ENCODE measurements at places on chromosomes 5 and 9.
A peak's percentile ranks its signal among the peaks of the same experiment; 100 is the strongest.

- DNase-seq: peak; percentile 66
These were observed 19.8 kb downstream of the TTC23L start for GRCh38 chr5:34858790-34859189.

- DNase-seq: no peak
These were observed 282.5 kb upstream of the SMARCA2 start for GRCh38 chr9:1732670-1733069.

GRCh38 chr5:124040799-124041198, 528.8 kb downstream of the CSNK1G3 start:
- peak; percentile 52 for DNase-seq

DNA sequence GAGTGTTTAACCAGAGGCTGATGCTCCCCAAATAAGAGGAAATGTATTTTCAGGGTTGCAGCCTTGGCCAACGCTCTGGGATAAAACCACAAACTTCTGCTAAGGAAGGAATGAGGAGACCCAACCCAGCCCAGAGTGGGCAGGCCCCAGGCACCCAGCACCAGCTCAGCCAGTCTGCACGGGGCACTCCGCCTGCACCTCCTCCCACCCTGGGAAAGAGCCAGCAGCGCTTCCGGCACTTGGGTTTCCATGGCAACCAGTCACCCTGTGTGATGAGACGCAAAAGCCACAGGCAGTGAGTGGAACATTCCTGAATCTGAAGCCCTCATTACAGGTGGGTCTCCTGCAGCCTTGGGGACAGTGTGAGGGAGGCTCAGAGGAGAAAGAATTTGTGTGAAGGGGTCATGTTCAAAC, 85.2 kb upstream of the ZBTB43 start:
- peak; percentile 71 for DNase-seq

GRCh38 chr5:63022403-63022802, 443.8 kb downstream of the LRRC70 start:
- no peak for DNase-seq

- DNase-seq: no peak
These were observed 39.1 kb upstream of the MSH3 start for GRCh38 chr5:80615266-80615914.

DNA sequence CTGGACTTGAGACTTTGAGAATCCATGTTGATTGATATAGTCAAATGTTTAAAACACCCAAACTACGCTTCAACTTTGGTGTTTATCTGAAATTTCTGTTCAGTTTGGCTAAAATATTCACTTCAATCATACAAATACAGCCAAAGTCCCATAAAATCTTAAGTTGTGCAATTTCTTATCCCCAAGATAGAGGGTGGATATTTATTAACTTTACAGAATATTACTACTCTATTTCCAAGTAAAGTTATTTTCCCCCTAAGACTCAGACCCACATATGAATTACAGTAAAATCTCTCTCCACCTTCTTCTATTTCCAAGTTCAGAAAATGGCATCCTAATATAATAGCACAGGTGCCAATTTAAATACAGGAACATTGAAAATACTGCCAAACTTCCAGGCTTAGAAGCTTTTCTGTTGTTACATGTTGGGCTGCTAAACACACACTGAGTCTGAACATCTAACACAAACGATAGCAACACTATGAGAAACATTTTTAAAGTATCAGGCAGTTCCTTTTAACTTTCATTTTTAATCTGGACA, 290.3 kb downstream of the EBF1 start:
- no peak for DNase-seq

DNA sequence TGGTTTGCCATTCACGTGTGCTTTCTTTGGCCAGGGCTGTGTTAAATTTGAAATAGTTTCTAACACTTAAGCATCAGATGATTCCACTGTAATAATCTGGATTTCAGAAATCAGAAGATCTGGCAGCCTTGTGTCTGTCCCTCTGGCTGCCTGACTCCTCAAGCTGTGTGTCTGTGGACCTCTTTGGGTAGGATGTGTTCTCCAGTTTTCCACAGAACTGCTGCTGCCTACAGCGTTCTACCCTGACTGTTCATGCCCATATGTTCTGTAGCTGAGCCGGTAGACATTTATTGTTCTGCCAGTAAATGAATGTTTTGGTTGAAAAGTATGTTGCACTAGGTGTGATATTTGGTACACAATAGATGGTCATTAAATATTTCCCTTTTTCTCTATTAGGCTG, 81.3 kb downstream of the SH3GL2 start:
- no peak for DNase-seq

- DNase-seq: no peak
These were observed 316.6 kb downstream of the TLE1 start for GRCh38 chr9:81372628-81373191.

GRCh38 chr5:53607886-53608285, 47.4 kb downstream of the NDUFS4 start:
- peak; percentile 38 for DNase-seq

DNA sequence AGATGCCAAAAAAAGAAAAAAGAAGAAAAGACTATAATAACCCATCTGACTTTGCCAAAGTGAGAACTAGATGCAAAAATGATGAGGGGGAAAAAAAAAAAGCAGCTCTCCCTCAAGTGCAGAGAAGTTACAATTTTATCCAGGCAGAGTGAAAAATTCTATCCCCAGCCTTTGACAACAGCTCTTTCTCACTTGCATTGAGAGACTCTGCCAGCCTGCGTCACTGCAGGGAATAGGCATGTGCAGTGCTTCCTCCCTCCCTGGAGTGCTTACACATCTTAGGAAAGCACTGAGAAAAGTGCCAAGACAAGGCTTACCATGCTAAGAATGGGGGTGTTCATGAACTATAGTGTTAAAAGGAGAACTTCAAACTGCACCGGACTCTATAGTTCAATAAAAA, 418.6 kb upstream of the TYRP1 start:
- no peak for DNase-seq
